Foreskin fibroblast (primary cell): ENCODE measurements at places on chromosomes 5 and 9.

- no peak for DNase-seq
These were observed 226.6 kb downstream of the CD180 start for GRCh38 chr5:66969963-66970362.

GRCh38 chr9:114151426-114151956 is 3.8 kb upstream of the COL27A1 start:
- DNase-seq = no peak

GRCh38 chr5:124889486-124889825 is 143.0 kb upstream of the ZNF608 start:
- peak; percentile 42 for DNase-seq

- DNase-seq = no peak
These were observed 107.8 kb upstream of the ATP10B start for GRCh38 chr5:160959804-160960203.

- peak; percentile 60 for DNase-seq
These were observed 117.2 kb downstream of the RPS23 start for GRCh38 chr5:82160948-82161347.

DNA sequence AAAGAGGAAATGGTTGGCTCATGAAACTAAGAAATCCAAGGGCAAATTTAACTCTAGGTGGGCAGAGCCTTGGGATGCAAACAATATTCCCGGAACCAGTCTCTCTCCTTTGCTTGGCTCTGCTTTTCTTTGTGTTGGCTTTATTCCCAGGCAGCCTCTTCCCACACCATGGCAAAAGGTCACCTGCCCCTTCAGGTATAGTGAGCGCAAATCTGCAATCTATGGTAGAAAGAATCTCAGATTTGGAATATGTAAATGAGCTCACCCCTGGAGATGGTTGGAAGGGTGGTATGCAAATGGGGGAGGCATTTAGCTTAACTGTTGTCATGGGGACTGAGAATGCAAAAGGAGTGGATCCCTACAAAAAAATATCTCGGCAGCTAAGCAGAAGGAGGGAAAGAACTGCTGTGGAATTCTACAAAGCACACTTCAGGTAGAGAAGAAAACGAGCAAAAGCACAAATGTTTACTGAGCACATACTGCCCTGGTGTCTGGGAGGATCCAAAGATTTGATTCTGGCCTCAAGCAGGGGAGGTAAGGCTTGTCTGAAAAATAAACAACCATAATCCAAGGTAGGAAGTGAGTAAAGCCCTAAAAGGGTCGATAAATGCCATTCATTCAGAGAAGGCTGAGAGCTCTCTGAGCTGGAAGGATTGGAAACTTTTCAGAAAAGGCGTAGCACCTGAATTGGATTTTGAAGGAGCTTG is 139.7 kb downstream of the TLE1 start:
- no peak for DNase-seq

DNA sequence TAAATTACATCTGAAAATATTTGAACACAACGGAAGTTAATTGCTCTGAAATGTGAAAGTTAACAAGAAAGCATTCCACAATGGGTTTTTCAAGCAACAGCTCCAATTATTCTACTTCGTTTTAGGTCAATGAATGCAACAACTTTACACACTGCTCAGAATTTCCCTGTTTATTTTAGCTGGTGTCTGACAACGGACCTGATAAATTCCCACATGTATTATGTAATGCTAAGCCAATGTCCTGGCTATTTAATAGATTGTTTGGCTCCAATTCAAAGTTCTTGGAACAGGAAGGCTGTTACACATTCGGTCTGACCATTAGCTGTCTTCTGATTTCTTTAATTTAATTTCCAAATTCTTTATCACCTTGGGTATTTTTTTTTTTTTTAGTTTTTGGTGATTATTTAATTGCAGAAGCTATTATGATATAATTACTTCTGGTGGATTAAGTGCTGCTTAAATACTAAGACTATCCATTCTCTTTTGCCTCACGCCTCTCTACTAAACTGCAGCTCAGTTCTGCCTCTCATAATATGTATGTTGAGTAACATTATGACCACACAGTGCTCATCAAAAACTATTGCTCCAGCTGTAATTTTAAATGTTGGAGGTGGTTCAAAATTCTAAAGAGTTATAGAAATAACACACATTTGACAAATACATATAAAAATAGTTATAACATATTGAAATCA is 57.9 kb downstream of the MEF2C start:
- DNase-seq = peak; percentile 46

DNA sequence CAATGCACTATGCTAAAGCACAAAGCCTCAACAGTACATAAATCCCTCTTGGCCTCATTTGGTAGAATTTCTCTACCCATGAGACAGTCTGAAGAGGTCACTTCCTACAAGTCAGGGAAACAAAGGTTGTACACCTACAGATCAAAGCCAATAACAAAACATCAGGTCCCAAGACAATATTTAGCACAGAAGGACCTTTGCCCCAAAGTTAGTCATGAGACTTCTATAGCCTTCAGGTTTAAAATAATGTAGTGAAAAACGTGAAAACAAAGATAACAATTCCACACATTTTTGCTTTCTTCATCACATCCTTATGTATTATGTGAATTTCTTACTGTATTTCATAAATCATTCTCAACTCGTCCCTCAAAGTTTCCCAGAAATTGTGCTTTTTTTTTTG is 15.8 kb downstream of the AFF4 start:
- DNase-seq = peak; percentile 20

DNA sequence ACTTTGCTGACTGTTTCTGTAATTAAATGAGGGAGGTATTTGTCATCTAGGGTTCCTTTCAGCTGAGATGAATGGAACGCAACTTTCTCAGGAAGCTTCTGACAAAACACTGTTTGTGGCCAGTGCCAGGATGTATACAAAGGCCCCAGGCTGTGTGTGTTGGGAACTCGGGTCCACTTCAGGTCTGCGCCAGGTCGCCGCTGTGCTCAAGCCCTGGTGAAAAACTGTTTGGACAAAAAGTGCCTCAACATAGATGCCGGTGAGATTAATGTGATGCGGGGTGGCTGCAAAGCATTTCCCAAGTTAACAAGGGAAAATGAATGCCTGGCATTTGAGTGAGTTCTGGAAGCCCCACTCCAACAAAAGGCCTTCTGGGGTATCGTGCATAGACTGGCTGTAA is 156.4 kb downstream of the GABBR2 start:
- no peak for DNase-seq

DNA sequence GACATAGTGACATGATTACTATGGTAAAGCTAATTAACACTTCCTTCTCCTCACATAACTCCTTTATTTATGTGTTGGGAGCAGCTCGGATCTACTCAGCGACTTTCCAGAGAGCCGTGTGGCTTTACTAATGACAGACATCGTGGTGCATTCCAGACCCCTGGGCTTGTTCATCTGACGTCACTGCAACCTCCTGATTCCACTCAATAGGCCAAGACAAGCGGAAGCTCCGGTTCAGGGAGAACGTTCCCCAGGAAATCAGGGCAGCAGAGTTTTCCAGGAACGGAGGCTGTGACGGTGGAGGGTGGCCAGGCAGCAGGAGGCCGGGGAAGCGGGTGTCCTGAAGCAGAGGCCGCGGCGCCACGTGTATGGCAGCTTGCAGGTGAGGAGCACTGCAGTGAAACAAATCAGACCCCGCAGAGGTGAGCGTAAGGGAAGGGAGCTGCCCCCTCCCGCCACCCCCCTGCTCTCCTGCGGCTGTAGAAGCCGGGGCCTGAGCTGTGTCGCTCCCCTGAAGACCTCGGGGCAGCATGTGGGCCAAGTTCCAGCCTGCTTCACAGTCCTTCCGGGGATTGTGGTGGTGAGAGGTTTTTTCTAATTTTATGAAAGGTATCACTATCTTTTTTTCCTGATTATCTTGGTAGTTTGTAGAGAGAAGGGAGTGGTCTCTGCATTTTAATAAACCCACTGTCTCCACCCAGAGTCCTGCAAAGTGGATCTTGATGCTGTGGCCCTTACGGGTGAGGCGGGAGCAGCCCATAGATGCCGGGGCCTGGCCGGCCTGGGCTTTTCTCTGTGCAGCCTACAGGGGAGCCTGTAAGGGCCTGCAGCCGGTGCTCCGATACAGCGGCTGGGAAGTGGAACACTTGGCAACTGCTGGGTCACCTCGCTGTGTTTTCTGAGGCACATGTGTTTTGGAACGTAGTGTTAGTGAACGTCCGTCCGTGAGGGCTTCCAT is 220.4 kb upstream of the IRX4 start:
- DNase-seq = no peak

- no peak for DNase-seq
These were observed 427.7 kb downstream of the CDK5RAP2 start for GRCh38 chr9:120152295-120152694.

- peak; percentile 48 for DNase-seq
These were observed 28.5 kb upstream of the RICTOR start for GRCh38 chr5:39102684-39103155.

- no peak for DNase-seq
These were observed 73.6 kb downstream of the C9orf153 start for GRCh38 chr9:86185872-86186271.

- no peak for DNase-seq
These were observed 8.0 kb downstream of the BRD3 start for GRCh38 chr9:134059661-134060395.

DNA sequence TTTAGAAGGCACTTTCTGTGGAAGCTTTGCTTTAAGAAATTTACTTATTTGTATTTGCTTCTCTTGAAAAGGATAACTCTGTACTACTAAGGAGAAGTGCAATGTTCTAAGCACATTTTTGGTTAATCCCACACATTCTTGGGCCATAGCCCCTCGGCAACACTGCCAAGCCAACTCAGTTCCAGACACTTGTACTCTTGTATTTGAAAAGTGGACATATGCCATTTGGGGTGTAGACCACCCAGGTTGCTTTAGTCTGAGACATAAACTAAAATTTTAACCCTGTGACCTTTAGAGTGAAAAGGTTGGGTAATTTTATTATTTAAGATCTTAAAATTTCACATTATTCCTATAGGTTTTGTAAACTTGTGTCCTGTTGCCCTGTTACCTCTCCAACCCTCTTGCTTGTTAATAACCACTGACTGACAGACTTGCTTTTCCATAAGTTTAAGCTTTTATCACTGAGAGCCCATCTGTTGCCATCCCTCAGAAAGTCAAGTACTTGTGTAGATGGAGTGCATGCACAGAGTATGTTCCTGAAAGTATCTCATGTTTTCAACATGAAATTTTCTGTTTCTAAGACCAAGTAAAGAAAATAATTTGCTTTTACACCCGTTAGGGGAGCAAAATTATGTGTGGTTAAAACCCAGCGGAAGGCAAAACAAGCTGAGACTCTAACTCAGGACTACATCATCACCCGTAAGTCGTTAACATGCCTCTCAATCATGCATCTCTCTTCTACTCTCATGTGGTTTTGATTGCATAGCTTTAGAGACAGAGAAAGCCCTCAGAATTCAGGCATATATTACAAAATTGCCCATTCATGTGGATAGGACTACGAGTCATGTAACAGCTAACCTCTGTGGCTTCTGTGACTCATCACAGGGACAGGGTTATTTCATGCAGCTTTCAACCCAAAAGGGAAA is 117.3 kb downstream of the GDNF start:
- peak; percentile 92 for DNase-seq

DNA sequence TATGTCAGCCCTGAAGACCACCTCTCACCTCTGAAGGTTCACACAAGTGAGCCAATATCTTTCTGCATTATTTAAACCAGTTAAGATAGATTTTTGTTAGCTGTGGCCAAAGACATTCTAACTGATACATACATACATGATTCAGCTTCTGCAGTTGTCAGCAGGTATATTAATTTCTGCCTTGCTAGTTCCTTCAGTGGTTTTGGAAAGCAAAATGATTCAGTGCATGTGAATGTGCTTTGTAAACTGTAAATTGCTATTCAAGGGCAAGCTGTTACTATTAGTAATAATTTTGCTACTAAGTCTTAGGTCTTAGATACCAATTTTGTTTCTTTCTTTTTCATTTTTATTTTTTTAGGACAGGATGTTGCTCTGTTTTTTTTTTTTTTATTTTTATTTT is 89.2 kb upstream of the ERBIN start:
- peak; percentile 68 for DNase-seq
